ENCODE measurements at places on chromosomes 1 and 21.

DNA sequence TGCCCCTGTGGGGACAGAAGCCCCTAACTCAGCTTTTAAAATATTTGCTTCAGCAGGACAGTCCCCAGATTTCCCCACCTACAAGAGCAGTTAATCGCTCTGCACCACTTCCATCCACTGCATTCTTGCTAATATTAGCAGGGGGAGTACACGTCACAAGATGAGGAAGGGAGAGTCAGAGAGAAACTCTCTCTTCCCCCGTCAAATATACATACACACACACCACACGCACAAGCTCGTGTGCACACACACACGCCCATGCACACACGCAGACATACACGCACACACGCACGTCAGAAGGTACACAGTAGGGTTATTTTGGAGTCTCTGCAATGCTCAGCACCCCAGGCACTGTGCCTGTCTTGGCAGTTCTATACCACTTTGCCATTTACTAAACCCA is 2.1 kb downstream of the CLCA1 start:
- no peak for DNase-seq

- no peak for DNase-seq
These were observed 95.7 kb downstream of the NIBAN1 start for GRCh38 chr1:184878602-184879001.

DNA sequence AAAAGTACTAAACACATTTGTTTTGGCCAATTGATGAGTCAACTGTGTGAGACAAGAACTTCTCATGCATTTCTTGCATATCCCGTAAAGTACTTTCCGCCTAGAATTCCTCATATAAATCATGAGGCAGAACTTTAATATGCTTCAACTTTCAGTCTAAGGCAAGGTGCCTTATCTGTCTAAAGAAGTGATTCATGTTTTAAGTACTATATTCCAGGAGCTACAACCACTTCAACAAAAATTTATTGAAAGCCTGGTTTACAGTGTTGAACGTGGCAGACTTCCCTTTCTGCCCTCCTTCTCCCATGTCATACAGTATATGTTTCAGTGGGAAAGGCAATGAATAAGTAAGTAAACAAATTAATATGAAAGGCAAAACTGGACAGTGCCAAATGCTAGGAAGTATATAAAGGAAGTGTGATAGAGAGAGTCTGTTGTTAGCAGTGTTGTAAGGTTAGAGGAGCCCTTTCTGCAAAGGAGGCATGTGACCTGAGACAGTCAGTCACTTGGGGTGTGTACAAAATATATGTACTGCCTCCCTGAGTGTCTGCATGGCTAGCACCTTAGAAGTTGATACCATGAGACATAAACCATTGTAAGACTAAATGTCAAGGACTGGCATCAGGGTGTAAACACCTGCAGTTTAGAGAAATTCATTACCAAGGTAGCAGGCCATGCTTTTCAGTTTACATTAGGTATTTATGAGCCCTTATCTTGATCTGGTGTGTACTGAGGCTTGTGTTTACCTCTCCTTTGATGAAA is 362.2 kb downstream of the SRGAP2C start:
- no peak for DNase-seq

DNA sequence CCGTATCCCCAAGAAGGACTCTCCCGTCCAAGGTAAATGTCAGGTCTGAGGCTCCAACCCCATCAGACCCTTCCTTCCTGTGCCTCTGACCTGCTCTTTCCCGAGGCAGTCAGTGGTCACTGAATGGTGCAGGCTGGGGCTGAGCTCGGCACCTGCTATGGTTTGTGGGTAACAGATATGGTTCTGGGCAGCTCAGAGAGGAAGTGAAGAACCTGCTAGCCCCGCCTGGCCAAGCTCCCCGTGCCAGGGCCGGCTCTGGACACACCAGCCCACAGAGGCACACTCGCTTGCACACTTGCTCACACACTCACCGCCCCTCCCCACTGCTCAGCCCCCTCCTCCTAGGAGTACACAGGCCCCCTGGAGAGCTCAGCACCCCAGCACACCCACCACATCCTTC is 16.4 kb downstream of the NCMAP start:
- DNase-seq = no peak

DNA sequence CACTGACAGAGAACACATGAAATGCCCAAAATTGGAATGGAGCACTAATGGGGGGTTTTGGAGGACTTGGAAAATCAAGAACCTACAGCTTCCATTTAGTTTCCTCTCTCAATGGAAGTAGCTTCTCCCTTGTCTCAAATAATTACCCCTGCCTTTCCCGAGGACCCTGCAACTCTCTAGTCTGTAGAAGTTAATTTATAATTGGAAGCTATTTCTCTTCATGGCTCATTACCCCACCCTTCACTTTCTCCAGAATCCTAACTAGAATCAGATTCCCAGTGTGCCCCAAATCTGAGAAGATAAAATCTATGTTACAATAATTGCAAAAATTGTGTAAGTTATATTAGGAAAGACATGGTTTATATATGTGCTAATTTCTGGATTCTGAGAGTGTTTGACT is 181.5 kb upstream of the ATP1B1 start:
- DNase-seq = no peak

- DNase-seq = no peak
These were observed 2.1 kb upstream of the PAX7 start for GRCh38 chr1:18628511-18628910.

- no peak for DNase-seq
These were observed 10.9 kb downstream of the IGSF21 start for GRCh38 chr1:18118491-18118890.

- DNase-seq = no peak
These were observed 38.6 kb upstream of the ADGRL4 start for GRCh38 chr1:79044974-79045650.

DNA sequence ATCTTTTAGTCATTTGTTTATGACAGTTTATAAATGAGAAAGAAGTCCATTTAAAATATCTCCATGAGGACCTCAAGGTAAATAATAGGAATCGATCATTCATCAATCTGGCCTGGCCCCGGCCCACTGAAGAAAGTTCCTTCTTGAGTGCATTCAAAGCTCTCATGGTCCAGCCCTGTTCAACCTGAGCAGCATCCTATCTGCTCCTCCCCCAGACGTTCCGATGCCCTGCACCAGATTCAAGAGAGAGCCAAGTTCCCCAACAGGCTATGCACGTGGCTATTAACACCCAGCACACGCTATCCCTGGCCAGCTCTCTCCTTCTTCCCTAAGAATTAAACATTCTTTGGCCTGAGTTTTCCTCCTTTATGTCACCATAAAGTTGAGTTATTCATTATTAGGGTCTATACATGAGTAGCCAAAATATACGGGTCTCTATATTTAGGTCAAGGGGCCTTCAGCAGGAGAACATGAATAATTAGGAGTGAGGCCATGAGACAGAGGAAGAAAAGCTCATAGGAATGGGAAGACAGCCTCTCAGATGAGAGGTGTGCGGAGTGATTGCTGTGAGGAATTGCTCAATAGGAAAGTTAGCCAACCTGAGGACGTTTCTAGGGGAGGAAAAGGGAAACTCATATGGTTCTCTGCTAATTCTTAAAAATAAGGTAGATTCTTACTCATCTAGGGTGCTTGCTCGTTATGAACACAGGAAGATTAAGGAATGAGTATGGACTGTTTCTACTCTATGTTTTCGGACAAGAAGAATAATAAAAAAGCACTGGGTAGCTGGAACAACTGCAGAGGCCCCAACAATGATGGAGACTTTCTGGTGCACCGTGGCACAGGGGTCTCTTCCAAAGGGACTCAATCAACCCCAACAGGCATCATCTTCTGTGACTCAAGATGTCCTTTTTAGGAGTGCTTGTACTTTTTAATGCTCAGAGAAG is 23.6 kb downstream of the RUNX1 start:
- DNase-seq = no peak

GRCh38 chr1:162321809-162322422 is 54.7 kb downstream of the SPATA46 start:
- DNase-seq = no peak

DNA sequence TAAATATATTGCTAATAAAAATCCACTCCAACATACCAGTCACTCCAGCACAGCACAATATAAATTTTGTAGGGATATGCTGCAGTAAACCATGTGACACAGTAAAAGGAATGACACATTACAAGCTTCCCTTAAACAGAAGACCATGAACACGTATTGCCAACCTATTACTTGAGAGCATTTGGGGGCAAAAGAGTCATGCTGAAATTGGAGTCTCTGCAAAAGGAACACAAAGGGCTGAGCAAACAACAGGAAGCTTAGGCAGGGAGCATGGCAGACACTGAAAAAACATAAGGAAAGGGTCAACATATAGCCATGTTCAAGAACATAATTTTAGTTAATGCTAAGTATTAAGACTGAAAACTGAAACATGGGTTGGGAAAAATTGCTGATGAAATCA is 214.5 kb downstream of the SMYD3 start:
- DNase-seq = no peak

DNA sequence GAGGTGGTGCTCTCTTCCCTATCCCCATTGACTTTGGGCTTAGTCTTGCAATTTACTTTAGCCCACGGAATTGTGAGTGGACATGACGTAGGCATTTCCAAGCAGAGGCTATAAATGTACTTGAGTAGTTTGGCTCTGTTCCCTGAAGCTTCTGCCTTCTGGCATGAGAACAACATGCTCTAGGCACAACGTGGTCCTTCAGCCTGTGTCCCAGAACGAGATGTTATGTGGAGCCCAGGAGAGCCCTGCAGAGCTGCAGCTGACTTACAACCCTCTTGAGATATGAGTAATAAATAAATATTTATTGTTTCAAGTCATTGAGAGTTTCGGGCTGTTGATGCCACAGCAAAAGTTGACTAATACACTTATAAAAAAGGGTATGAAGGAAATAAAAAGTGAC is 105.2 kb upstream of the HMGB4 start:
- DNase-seq = no peak

GRCh38 chr1:15332525-15332924 is 77.2 kb upstream of the EFHD2 start:
- no peak for DNase-seq

DNA sequence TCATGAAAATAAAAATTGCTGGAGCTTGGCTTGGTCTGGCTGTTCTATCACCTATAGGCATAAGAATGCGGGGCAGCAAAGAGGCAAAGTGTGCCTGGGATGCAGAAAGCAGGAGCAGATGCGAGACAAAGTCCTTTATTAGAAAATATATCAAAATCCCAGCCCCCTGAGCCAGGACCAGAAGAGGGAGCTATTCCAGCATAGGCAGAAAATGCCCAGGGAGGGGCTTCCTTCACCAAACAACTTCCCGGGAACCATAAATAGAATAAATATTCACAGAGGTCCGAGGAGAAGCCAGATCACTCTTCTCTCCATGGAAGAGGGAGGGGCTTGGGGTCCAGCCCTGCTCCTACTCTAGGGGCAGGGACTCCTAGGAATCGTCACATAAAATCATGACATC is 5.0 kb downstream of the PPOX start:
- no peak for DNase-seq
